ENCODE measurements at places on chromosomes 13 and 19. TPM values are rescaled to one million over a fixed set of nuclear protein-coding genes. Genes with fewer than 3 reads are reported as not detected.

The C19orf33 gene
- total RNA-seq: not detected

DNA sequence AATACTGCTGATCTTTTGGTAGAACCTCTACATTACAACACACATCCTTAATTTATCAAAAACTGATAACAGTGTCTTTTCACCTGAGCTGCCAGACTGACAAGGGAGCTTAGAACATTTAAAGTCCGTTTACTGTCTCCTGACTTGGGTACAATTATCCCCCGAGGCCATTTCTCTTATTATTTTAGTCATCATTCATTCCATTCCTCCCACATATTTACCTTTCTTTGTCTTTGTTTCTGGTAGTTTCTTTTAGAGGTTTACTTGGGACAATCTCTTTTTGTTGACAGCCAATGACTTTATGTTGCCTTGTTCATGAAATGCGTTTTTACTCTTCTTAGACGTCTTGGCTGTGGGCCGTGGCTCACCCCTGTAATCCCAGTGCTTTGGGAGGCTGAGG is 186.9 kb downstream of the PCCA start:
- H3K4me3 ChIP-seq: no peak overlapping the region
- no peak overlapping the region for H3K27ac ChIP-seq
- no peak for DNase-seq
- H3K4me1 ChIP-seq: no peaks in the 10 kb centered on the region

The BAX gene
- 377 TPM for total RNA-seq

DNA sequence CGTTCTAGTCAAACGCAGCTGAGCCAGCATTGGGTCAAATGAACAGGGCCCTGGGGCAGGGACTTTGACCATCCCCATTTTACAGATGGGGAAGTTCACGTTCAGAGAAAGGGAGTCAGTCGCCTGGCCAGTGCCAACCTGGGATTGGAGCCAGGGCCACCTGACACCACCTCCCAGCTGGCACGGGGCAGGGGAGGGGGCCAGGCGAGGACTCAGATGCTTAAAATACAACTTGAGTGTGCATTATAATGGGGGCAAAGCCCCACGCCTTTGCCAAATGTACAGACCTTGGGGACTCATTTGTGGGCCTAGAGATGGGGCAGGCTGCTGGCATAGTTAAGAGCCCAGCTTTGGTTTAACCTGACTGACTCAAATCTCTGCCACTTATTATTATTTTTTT is 14.6 kb downstream of the PRR12 start:
- peaks cover 21% of the 10 kb centered on the region for H3K36me3 ChIP-seq
- H3K4me3 ChIP-seq: no peak overlapping the region
- H3K4me1 ChIP-seq: no peaks in the 10 kb centered on the region
- H3K27ac ChIP-seq: no peak overlapping the region

DNA sequence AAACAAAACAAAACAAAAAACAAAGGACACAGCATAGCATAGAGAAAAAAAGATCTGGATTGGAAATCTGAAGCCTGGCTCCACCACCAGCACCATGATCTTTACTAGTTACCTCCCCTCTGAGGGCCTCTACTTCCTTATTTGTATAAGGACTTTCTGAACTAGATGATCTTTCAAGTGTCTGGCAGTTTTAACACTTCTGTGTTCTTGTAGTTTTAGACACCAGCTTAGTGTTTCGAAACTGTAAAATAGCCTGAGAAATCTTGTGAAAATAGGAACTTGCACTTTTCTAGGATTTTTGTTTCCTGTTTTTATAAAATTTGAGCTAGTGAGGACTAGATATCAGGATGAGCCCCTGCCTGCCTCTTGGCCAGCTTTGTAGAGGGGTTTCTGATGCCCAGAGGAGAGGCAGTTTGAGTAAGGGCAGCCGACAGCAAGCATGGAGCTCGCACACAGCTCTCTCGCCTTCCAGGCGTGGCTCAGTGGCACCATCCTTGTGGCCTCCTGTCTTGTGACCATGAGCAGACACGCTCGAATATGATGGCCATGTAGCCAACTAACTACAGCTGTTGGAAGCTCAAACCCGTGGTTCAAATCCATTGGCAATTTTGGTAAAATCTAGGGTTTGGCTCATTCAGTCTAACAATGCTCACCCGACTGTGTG is 319.0 kb downstream of the KCNRG start:
- H3K27ac ChIP-seq: no peak overlapping the region
- no peaks in the 10 kb centered on the region for H3K4me1 ChIP-seq
- no peak overlapping the region for H3K4me3 ChIP-seq

DNA sequence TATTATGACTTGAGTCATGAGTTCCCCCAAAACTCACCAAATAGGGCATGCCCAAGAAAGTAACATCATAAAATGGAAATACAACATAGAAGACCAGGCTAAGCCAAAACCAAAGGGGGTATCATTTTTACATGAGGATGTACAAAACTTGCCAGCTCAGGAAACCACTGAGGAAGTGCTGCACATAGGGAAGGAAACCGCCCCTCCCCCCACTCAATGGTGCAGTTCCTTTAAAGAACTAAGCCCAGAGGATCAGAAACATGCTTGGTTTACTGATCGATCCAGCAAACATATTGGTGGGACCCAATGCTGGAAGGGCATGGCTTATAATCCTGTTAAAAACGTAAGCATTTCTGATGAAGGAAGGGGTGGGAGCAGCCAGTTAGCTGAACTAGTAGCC is 4.2 kb upstream of the ZNF486 start:
- peaks cover 27% of the 10 kb centered on the region for H3K4me1 ChIP-seq
- H3K36me3 ChIP-seq: peaks cover 40% of the 10 kb centered on the region
- no peak overlapping the region for H3K4me3 ChIP-seq
- peak overlapping the region; percentile 3 for H3K27ac ChIP-seq

The METTL21C gene
- total RNA-seq: not detected

The LYL1 gene
- total RNA-seq: 0.64 TPM

DNA sequence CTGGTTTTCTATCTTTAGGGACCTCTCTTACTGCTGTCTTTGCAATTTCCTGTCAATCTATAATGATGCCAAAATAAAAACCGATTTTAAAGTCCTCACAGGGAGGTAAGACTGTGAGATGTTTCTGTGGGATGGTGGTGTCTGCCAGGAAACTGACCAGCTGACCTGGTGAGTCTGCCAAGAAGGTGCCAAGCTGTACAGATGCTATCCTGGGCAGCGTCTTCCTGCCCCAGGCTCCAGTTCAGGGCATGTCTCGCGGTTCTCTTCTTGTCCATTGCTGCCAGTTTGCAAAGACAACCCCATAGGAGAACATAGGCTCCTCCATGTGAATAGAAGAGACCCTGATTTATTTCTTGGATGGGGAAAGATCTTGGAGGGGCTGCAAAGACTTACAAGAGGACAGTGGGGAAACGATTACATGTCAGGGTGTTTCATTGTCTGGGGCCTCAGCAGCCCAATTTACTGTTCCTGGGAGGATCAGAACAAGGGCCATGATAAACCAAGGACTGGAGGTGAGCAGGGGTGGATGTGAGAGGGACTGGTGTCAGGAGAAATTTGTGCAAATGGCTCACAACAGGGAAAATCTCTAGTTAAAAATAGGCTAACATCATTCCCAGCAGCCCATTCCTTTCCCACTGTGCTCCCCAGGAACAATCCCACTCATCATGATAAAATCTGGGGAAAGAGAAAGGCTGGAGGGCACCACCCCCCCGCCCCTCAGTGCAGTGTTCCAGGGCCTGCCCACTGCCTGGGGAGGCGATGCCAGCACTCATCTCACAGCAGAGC is 42.7 kb upstream of the VSTM2B start:
- H3K27ac ChIP-seq: no peak overlapping the region
- no peak for DNase-seq
- no peaks in the 10 kb centered on the region for H3K27me3 ChIP-seq
- no peaks in the 10 kb centered on the region for H3K4me1 ChIP-seq
- no peak overlapping the region for H3K4me3 ChIP-seq
- H3K36me3 ChIP-seq: no peaks in the 10 kb centered on the region

DNA sequence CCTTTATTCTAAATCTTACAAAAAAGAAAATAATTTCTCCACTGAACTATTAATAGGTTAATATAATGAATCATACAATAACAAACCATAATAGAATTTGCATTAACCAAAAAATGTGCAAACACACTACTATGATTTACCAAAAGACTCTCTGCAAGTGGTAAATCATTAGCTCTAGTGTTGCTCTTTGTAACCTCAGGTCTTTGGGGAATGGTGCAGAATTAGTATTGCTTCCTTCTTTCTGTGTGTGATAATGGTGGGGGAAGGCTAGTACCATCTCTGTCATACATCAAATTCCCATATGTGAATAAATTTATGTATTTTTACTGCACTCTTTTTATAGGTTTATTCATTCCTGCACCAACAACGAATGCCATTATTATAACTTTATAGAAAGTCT is 105.1 kb downstream of the COG6 start:
- no peaks in the 10 kb centered on the region for H3K27me3 ChIP-seq
- H3K36me3 ChIP-seq: peaks cover 7% of the 10 kb centered on the region
- DNase-seq: no peak
- H3K4me1 ChIP-seq: no peaks in the 10 kb centered on the region

GRCh38 chr19:35310811-35311465 is 18.0 kb upstream of the CD22 start:
- no peaks in the 10 kb centered on the region for H3K4me1 ChIP-seq
- H3K27ac ChIP-seq: no peak overlapping the region
- no peaks in the 10 kb centered on the region for H3K36me3 ChIP-seq

Data from activated CD8-positive, alpha-beta memory T cell treated with anti-CD3 and anti-CD28 coated beads, Interleukin-2, amount 10 ng/mL, durations not matched to agents 7 days and 5 days (primary cell).